ENCODE measurements at places on chromosomes 2 and 18.

GRCh38 chr2:84026818-84027217 is 432.3 kb downstream of the SUCLG1 start:
- no peak for DNase-seq

- DNase-seq: peak; percentile 39
Observed at GRCh38 chr2:117858892-117859531, 44.5 kb downstream of the DDX18 start.

GRCh38 chr2:101145406-101145805 is 5.8 kb downstream of the TBC1D8 start:
- no peak for DNase-seq

GRCh38 chr2:230053753-230054478 is 14.8 kb downstream of the SLC16A14 start:
- no peak for DNase-seq

DNA sequence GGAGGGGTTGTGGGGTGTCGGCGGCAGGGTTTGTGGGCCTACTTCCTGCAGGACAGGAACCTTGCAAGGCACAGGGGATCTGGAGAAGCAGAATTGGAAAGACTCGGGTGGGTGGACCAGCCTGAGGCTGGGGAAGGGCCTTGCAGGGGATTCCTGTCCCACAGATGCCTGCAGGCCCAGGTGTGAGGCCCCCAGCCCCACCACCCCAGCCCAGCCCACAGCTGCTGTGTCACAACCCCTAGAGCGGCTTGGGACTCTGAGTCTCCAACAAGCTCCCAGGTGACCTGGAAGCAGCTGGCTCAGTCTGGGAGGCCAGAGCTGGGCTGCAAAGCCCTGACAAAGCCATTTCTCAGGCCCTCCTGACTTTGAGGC is 93.1 kb downstream of the ZFP36L2 start:
- DNase-seq: no peak

- DNase-seq: no peak
Observed at GRCh38 chr2:129755786-129756185, 223.7 kb upstream of the RAB6C start.

DNA sequence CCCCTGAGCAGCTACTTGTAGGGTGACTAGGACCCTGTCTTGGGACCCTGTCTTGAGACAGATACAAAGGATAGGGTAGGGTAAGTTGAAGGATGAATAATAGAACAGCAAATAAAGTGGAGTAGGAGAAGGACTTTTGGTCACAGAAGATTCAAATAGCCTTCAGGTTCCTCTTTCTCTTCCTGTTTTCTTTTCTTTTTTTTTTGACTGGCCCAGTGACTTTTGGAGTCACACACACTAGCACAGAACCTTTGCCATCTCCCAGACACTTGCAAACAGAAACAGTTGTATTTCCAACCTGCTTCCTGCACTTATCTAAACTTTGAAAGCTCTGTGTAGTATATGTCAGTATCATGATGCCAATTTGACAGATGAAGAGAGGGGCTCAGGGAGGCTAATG is 108.2 kb downstream of the TDRD15 start:
- DNase-seq: no peak

- peak; percentile 86 for DNase-seq
Observed at GRCh38 chr18:5413447-5413846, 117.9 kb upstream of the ZBTB14 start.

GRCh38 chr18:77671456-77672167 is 422.0 kb downstream of the GALR1 start:
- no peak for DNase-seq

DNA sequence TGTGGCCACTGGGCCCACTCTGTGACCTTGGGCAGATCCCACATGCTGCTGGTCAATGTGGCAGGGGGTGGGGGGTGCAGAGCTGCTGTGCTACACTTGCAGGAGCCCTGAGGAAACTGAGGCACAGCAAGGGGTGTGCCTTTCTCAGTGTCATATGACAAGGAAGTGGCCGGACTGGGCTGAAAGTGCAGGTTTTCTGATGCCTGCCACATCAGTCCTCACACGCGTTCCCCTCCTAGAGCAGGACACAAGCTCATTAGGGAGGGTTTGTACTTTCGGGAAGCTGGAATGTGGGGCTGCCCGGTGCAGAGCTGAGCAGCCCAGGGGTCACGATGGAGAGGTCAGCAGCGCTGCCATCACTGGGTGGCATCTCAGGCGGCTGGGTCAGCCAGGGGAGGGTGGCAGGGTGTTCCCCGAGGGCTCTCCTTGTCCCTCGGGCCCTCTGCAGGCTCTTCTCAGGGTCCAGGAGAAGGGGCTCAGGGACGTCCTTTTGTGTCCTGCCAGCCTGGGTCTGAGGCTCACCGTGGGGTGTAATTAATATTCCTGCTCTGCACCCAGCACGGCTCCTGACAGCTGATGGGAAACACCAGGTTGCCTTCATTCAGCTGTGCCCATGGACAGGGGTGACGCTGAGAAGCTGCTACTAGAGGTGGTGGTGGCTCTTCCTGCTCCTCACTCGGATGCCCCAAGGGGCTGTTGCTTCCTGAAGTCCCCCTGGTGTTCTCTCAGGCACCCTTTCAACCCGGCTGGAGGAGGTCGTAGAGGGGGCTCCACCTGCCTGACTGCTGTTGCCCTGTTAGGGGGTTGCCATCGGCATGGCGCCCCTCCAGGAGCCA is 62.1 kb upstream of the HDAC4 start:
- DNase-seq: no peak

DNA sequence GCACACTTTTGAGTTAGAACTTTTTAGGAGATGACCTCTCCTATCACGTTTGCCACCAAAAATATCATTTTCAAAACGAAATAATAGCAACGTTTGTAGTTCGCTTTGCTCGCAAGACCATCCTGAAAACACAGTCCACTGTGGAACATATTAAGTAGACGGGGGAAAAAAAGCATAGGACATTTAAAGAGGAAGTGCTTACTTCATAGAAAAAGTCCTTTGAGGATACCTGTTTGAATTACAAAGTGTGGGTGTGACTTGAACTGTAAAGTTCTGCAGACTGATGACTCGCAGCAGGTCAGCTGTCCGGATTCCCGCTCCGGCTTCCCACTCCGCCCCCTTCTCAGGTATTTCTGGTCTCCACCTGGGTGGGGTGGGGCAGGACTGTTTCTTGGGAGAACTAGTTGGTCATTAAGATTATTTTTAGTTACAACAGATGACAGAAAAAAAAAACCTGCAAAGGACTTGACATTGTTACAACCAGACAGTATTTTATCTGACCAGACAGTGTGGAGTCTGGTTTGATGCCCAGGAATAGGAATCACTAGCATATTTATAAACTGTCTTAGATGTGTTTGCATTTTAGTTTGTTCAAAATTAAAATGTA is 13.3 kb downstream of the CNOT11 start:
- no peak for DNase-seq

DNA sequence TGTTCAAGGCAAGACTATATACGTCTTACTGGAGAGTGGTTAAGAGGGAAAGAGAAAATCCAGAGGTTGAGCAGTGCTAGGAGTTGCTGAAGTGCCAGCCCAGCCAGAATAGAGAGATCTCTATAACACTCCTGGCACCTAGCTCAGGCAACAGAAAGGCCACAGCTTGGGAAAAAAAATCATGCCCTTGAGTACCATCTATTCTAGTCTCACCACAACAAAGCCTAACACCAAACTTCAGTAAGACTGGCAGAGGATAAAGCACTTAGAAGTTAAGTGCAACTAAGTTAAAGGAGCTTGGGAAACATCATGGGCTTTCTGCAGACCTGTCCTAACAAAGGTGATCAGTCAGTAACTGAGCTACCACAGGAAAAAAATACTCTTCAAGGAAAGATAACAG is 24.2 kb downstream of the INO80C start:
- DNase-seq: no peak

- DNase-seq: peak; percentile 14
Observed at GRCh38 chr2:16525265-16525887, 140.3 kb downstream of the CYRIA start.

DNA sequence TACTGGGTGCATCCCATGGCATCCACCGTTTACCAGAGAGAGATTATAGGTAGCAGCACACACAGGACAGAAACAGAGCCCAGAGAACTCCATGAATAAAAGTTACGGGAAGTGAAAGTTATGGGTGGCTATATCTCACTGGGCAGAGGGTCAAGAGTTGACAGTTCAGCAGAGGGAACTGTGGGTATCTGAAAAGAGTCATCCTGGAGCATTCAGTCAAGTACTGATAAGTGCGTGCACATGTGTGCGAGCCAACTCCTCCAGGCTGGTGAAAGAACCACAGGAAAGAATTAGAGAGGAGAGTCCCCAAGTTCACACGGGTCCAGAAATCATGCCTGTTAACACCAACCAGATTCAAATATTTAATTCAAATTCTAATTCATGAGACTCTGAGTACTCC is 1588.2 kb downstream of the LRP1B start:
- DNase-seq: no peak

DNA sequence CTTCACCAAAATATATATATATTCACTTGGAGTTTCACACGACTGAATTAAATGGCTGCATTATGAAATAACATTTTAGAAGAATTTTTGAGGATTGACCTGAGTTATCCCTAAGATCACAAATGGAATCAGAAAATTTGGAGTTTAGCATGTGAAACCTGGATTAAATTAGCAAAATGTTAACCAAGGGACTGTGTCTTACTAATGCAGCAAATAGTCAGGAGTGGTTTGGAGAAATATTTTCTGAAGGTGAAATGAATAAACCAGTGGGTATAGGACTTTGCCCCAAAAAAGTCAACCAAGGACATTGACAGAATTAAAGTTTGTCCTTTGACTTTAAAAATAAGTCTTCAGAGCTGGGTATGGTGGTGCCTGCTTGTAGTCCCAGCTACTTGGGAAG is 111.2 kb downstream of the PRPF40A start:
- no peak for DNase-seq

- DNase-seq: no peak
Observed at GRCh38 chr2:36698993-36699392, 2.5 kb downstream of the VIT start.

DNA sequence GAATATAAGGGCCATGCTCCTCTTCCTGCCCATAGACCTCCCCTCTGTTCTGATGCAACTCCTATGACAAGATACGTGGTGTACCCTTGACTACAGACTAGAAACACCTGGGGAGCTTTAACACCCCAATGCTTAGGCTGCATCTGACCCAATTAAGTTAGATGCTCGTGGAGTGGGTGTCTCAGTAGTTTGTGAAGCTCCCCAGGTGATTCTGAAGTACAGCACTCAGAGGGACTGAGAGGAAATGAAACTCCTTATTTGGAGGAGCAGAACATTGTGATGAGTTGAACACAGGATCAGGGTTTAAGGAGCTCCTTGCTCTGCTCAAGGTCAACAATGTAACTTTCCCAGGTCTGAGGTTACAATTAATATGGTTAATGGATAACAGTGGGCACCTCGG is 80.3 kb upstream of the TTC39C start:
- DNase-seq: no peak

DNA sequence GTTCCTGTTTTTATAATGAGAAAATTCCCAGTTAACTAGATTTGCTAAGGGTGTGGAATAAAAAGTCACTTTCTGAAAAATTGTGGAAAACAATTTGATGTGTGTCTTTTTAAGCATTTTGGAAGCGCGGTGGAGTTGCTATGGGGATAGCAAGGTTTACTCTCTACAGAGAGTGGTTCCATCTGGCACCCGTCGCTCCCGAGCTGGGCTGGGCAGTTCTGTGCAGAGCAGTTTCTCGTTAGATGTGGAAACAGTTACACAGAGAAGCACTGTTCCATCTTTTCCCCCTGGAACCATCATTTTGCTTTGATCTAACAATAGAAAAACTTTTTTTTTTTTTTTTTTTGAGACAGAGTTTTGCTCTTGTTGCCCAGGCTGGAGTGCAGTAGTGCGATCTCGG is 17.4 kb downstream of the LDLRAD4 start:
- no peak for DNase-seq

GRCh38 chr18:7896805-7897518 is 329.8 kb downstream of the PTPRM start:
- DNase-seq: no peak

GRCh38 chr18:4801151-4801550 is 346.0 kb upstream of the DLGAP1 start:
- DNase-seq: no peak

GRCh38 chr2:127508631-127509034 is 17.7 kb downstream of the IWS1 start:
- no peak for DNase-seq

- DNase-seq: no peak
Observed at GRCh38 chr2:235406430-235406829, 87.4 kb upstream of the AGAP1 start.

GRCh38 chr2:149743842-149744448 is 156.4 kb upstream of the MMADHC start:
- no peak for DNase-seq

DNA sequence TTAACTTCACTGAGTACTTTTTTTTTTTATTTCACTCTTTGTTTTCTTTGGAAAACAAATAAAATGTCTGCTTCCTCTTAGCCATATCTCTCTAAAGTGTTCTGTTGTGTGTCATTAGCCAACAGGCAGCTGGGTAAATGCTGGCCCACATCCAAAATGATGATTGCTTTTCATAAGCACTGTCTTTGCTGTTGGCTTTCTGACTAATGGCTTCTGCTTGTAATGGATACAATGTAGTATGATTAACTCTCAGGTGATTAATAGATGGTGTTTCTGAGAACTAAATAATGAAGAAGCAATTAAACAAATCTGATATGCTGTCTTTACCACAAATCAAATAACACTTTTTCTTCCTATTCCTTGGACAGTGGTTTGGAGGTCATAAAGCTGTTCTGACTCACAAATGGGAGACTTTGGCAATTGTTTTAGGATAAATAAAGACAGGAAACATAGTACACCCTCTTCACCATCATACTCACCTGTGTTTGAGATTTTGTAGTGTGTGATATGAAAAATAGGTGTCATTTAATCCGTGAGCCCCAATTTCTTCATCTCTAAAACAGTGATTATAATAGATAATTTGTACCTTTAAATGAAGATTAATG is 888.4 kb downstream of the TSN start:
- DNase-seq: no peak

GRCh38 chr18:3794537-3795348 is 344.8 kb downstream of the TGIF1 start:
- DNase-seq: peak; percentile 36

DNA sequence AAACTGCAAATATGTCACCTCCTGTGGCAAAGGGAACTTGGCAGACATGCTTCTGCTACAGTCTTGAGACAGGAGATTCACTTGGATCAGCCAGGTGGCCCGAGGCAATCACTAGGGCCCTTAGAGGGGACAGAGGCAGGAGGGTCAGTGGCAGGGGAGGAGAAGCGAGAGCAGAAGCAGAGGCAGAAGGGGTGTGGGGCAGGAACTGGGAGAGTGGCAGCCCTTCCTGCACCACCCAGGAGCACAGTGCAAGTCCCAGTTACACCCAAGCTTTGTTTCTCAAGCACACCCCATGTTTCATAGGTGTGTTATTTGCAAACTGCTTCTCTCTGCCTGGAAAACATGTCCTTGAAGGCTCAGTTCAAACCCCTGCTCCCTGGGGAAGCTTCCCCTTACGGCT is 309.7 kb upstream of the MYT1L start:
- no peak for DNase-seq

DNA sequence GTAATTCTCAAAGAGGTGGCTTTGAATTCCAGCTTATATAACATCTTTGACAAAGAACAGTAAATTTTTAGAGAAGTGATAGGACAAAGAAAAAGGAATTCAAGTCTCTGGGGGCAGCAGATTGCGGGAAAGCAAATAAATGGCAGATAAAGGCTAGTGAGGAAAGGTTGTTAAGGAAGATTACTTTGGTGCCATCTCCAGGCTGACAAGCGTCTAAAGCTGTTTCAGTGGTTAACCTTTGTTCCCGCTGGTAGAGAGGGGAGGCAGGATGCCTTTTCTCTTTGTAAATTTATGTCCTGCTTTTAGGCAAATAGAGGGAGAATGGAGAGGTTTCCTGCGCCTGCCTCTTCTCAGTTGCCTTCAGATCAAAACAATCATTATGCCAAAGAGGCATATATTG is 431.2 kb upstream of the CHST9 start:
- no peak for DNase-seq

Measured in SK-N-DZ (cell line).